Spleen (tissue), 13 donors: ENCODE measurements at places on chromosomes 3 and 15.

- H3K4me1 ChIP-seq = no peaks in the 10 kb centered on the region
- no peaks in the 10 kb centered on the region for H3K36me3 ChIP-seq
- no peak overlapping the region for H3K4me3 ChIP-seq
- no peak for DNase-seq
Observed at GRCh38 chr3:97070302-97070701, 255.9 kb downstream of the EPHA6 start.

- no peaks in the 10 kb centered on the region for H3K36me3 ChIP-seq
- no peak for DNase-seq
- H3K4me1 ChIP-seq = no peaks in the 10 kb centered on the region
Observed at GRCh38 chr3:139238281-139239030, 105.4 kb upstream of the MRPS22 start.

GRCh38 chr3:122555275-122556071 lies 8.6 kb downstream of the PARP9 start:
- peaks cover 74% of the 10 kb centered on the region for H3K36me3 ChIP-seq
- H3K4me1 ChIP-seq = no peaks in the 10 kb centered on the region
- no peak for DNase-seq
- H3K4me3 ChIP-seq = no peak overlapping the region

DNA sequence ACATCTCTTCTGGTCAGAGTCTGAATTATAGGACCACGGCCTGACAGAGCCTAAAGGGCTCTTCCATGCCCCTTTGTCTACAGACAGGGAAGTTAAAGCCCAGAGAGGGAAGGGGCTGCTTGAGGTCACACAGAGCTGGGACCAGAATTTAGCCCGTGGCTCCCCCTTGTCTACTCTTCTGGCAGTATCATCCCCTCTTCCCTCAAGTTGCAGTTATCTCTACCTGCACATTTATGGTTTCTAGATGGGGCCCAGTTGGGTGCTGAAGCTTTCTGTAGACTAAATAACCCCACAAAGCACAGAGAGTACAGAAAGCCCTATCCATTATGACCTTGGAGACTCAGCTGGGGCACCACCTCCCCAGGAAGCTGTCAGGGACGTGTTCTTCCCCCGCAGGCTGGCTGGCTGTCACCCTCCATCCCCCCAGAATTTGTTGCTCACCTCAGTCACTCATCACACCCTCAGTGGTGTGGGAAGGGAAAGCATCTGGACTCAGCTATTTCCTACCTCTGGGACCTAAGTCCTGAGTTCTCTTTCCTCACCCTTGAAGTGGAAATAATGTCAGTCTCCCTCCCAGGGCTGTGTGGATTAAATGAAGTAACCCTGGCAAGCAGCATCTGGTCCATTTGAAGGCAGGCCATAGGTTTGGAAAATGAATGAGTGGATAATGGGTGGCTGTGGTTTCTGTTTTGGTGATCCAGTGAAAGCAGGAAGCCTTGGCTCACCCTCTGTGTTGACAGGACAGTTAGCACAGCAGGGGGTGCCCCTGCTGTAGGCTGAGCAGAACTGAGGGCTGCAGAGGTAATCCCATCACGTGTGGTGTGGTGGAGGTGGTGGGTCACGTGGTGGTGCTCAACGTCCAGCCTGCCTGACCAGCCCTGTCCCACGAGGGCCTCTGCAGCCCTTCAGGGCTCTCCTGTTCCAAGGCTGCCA lies 16.3 kb downstream of the ACOX2 start:
- no peak overlapping the region for H3K27ac ChIP-seq
- no peak overlapping the region for H3K4me3 ChIP-seq
- H3K4me1 ChIP-seq = no peaks in the 10 kb centered on the region
- no peaks in the 10 kb centered on the region for H3K36me3 ChIP-seq
- no peaks in the 10 kb centered on the region for H3K27me3 ChIP-seq

GRCh38 chr3:186110975-186111974 lies 2.4 kb upstream of the ETV5 start:
- peaks cover 17% of the 10 kb centered on the region for H3K27me3 ChIP-seq
- H3K4me1 ChIP-seq = peaks cover 54% of the 10 kb centered on the region
- no peak for DNase-seq
- no peak overlapping the region for H3K4me3 ChIP-seq
- no peak overlapping the region for H3K27ac ChIP-seq

GRCh38 chr3:50195501-50196252 lies 4.3 kb downstream of the GNAT1 start:
- no peak overlapping the region for H3K4me3 ChIP-seq
- H3K4me1 ChIP-seq = peaks cover 38% of the 10 kb centered on the region
- H3K36me3 ChIP-seq = no peaks in the 10 kb centered on the region
- no peak overlapping the region for H3K27ac ChIP-seq

DNA sequence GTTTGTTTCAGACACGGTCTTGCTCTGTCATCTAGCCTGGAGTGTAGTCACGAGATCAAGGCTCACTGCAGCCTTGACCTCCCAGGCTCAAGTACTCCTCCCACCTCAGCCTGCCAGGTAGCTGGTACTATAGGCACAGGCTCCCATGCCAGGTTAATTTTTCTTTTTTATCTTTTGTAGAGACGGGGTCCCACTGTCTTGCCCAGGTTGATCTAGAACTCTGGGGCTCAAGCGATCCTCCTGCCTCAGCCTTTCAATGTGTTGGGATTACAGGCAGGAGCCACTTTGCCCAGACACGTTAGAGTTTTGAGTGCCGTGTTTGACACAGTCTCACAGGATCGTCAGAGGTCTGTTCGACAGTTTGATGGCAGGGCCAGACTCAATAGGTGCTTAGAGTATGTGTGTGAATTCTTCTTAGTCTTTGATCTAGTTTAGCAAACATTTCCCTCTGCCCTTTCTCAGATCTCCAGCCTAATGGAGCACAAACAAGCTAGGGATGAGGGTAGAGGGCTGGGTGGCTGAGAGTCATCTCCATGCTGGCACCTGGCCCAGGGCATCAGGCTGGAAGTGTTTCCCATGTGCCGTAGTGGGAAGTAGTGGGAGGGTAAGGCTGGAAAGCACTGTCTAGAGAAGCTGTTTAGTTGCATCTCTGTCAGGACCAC lies 66.1 kb upstream of the DLG1 start:
- H3K36me3 ChIP-seq = no peaks in the 10 kb centered on the region
- no peak for DNase-seq
- H3K4me1 ChIP-seq = no peaks in the 10 kb centered on the region

- no peak for DNase-seq
- H3K4me3 ChIP-seq = no peak overlapping the region
- no peaks in the 10 kb centered on the region for H3K27me3 ChIP-seq
- no peaks in the 10 kb centered on the region for H3K4me1 ChIP-seq
- H3K27ac ChIP-seq = no peak overlapping the region
- no peaks in the 10 kb centered on the region for H3K36me3 ChIP-seq
Observed at GRCh38 chr3:115380883-115381572, 233.9 kb upstream of the ZBTB20 start.

GRCh38 chr15:76011627-76012551 lies at the start of gene NRG4:
Gene NRG4 (minus strand): TSS chr15:76012424. CDS start chr15:76011230, 1,194 bp downstream.
- no peak for DNase-seq
- H3K27me3 ChIP-seq = no peaks in the 10 kb centered on the region
- no peak within 1 kb of the TSS for H3K27ac ChIP-seq
- no peak within 1 kb of the TSS for H3K4me3 ChIP-seq
- H3K4me1 ChIP-seq = peaks cover 5% of the 10 kb centered on the region

- no peaks in the 10 kb centered on the region for H3K36me3 ChIP-seq
- no peak for DNase-seq
- H3K27me3 ChIP-seq = no peaks in the 10 kb centered on the region
- H3K4me3 ChIP-seq = no peak overlapping the region
Observed at GRCh38 chr15:51536965-51537574, 85.5 kb downstream of the DMXL2 start.

- no peaks in the 10 kb centered on the region for H3K27me3 ChIP-seq
- H3K4me3 ChIP-seq = no peak overlapping the region
- H3K4me1 ChIP-seq = peaks cover 6% of the 10 kb centered on the region
Observed at GRCh38 chr3:59813148-59813538, 763.3 kb upstream of the CFAP20DC start.

DNA sequence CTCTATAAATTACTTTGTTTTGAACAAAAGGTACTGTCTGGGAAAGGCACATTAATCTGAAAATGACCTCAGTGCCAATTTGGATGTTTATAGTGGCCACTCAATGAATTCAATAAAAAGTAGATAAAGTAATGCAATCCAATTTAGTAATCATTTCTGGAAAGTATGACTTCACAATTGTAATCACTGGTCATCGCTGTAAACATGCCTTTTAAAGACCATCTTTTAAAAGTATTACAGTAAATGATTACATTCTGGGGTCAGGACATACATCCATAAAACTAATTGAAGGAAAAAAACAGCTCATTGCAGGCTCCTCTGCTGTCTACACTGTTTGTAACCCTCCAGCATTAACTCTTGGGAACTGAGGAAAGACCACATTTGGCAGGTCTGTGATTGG lies 43.2 kb downstream of the HRH1 start:
- no peaks in the 10 kb centered on the region for H3K4me1 ChIP-seq
- no peak overlapping the region for H3K4me3 ChIP-seq
- H3K36me3 ChIP-seq = peaks cover 3% of the 10 kb centered on the region
- DNase-seq = no peak
- peaks cover 8% of the 10 kb centered on the region for H3K27me3 ChIP-seq
- no peak overlapping the region for H3K27ac ChIP-seq

DNA sequence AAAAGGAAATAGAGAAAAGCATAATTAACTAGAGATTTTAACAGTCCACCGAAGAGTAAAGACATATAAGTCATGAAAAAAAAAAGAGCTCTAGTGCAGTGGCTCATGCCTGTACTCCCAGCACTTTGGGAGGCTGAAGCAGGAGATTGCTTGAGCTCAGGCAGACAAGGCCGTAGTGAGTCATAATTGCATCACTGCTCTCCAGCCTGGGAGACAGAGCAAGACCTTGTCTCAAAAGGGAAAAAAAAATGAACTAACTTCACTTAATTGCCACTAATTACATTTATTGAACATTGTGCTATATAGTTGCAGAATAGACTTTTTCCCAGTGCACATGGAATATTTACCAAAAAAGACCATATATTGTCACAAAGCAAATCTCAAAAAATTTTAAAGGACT lies 221.8 kb downstream of the CBLB start:
- DNase-seq = no peak
- H3K4me1 ChIP-seq = no peaks in the 10 kb centered on the region
- H3K36me3 ChIP-seq = no peaks in the 10 kb centered on the region
- no peak overlapping the region for H3K4me3 ChIP-seq

GRCh38 chr3:140007911-140008869 lies 73.2 kb downstream of the CLSTN2 start:
- H3K36me3 ChIP-seq = no peaks in the 10 kb centered on the region
- no peak for DNase-seq
- H3K4me1 ChIP-seq = no peaks in the 10 kb centered on the region
- H3K27ac ChIP-seq = no peak overlapping the region

DNA sequence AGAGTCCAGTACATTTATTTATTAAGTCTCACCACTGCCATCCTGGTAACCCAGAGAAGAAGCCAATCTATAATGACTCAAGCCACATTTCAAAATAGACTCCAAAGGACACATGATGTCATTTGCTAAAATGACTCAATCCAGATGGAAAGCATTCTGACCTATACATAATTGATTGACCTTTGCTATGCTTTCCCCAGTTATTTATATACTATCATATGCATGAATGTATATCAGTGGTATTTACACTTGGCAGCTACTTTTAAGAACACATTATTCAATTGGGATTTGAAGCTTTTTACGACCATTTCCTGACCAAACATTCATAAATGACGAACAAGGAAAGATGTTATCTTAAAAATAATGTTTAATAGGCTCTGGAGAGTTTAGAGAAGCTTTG lies 297.2 kb downstream of the FHIT start:
- no peaks in the 10 kb centered on the region for H3K4me1 ChIP-seq
- no peak overlapping the region for H3K27ac ChIP-seq
- no peak for DNase-seq
- no peak overlapping the region for H3K4me3 ChIP-seq
- H3K27me3 ChIP-seq = no peaks in the 10 kb centered on the region

DNA sequence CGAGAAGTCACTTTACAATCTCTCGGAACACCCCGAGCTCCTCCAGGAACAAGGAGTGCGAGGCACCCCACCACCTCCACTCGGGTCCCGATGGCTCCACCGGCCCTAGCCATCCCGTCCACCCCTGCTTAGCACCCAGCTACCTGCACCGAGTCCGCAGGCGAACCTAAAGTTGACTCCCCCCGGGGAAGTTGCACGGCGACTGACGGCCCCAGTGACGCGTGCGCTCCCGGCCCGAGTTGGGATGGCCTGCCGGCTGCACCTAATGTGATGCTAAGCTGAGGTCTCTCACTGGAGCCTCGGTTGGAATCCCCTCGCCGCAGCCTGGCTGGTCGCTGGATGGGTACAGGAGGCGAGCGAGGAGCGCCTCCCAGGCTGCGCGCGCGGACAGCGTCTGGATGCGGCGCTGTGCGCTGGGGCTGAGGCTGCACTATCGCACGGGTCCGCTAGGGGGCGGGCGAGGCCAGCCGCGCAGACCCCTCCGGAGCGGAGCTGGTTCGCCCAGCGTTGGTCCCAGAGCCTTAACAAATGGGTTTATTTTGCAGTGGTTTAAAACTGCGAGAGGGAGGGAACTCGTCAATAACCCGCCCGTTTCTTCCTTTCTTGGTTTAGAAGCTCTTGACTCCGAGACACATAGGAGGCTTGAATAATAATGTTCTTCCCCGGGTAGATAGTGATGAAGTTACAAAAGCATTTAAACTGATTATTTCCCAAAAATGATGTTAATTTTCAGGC lies at the start of gene OXTR:
Gene OXTR, minus strand, starts transcription at position 526 of the 735 bp plus-strand sequence. CDS start 1,426 bp downstream, outside the sequence.
- H3K36me3 ChIP-seq = no peaks in the 10 kb centered on the region
- peaks cover 11% of the 10 kb centered on the region for H3K4me1 ChIP-seq
- peak; percentile 89 for DNase-seq
- no peaks in the 10 kb centered on the region for H3K27me3 ChIP-seq
- no peak within 1 kb of the TSS for H3K27ac ChIP-seq

DNA sequence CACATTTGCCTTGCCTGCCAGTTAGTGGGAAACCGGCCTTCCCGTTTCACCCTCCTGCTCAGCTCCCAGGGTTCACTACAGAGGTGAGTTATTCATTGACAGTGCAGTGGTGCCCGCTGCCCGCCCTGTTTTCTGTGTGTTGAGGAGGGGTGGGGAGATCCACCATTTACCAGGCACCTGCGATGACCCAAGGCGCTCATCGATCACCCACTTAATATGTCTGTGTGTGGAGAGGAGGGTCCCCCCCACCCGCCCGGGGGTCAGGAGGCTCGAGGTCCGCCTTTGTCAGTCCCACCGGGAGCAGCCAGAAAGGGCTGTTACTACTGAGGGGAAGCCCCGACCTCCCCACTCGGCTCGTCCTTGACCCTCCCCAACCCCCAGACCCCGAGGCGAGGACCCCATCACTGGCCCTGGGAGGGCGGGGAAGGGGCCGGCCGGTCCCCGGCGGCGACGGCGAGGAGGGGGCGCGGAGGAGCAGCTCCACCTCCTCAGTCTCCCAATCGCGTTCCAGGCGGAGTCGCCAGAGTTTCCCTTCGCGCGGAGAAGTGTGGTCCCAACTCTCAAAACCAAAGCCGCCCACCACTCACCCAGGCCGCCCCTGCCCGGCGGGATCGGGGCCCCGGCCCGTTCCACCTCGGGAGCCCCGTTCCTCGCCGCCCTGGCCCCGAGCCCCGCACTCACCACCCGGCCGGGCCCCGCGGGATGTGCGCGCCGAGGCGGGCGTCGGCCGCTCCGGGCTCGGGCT lies 1.1 kb downstream of the PLXNB1 start:
- peaks cover 75% of the 10 kb centered on the region for H3K4me1 ChIP-seq
- no peaks in the 10 kb centered on the region for H3K36me3 ChIP-seq
- peak overlapping the region; percentile 87 for H3K27ac ChIP-seq
- peak overlapping the region; percentile 75 for H3K4me3 ChIP-seq
- DNase-seq = no peak

- H3K4me3 ChIP-seq = no peak overlapping the region
- H3K27ac ChIP-seq = no peak overlapping the region
- peaks cover 30% of the 10 kb centered on the region for H3K4me1 ChIP-seq
- no peak for DNase-seq
Observed at GRCh38 chr15:73637527-73637926, 4.3 kb upstream of the NPTN start.
